ENCODE measurements at places on chromosomes 7 and 10.

- DNase-seq: no peak
These were observed 182.6 kb downstream of the REEP3 start for GRCh38 chr10:63703740-63704345.

GRCh38 chr10:8577686-8578085, 523.2 kb downstream of the GATA3 start:
- DNase-seq: no peak

DNA sequence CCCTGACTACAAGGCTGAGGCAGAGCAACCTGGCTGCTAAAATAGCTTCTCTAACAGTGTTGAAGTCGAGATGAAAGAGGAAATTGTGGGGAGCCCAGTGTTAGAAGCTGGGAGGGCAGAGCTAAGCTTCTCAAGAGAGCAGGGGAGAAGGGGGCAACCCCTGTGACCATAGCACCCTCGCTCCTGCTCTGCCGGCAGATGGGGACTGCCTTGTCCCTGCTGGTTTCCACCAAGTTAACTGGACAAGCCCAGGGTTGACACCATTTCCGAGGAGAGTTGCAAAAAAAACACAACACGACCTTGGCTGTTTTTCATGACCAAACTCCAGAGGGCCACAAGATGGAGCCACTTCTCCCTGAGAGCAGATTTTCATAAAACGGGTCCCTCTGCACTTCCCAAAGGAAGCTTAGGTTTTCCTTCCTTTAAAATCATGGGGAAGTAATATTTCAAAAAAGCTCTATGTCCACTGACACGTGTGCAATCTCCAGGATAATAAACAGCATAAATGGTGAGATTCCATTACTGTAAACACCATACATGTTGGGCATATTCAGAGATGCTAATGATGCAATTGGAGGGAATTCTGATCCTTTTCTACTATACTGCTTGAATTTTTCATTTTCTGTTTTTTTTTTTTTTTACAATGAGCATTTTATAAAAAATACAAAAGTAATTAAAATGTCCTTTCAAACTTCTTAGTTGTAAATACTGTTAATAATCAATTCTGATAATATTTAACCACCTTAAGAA, 140.4 kb downstream of the PIP4K2A start:
- no peak for DNase-seq

GRCh38 chr7:1141651-1142050, 18.3 kb downstream of the ZFAND2A start:
- no peak for DNase-seq

- DNase-seq: no peak
These were observed 178.1 kb downstream of the PTEN start for GRCh38 chr10:88041243-88042159.

GRCh38 chr10:22643116-22643515, 71.3 kb downstream of the PIP4K2A start:
- no peak for DNase-seq

GRCh38 chr7:82335001-82335400, 108.6 kb downstream of the CACNA2D1 start:
- no peak for DNase-seq

- DNase-seq: no peak
These were observed 115.9 kb downstream of the TCERG1L start for GRCh38 chr10:131195558-131196159.

GRCh38 chr7:117241088-117241487, 81.8 kb downstream of the WNT2 start:
- DNase-seq: no peak

- no peak for DNase-seq
These were observed 7.7 kb upstream of the NT5C3A start for GRCh38 chr7:33070277-33070676.

- no peak for DNase-seq
These were observed 21.9 kb downstream of the ADCY1 start for GRCh38 chr7:45595809-45596664.

DNA sequence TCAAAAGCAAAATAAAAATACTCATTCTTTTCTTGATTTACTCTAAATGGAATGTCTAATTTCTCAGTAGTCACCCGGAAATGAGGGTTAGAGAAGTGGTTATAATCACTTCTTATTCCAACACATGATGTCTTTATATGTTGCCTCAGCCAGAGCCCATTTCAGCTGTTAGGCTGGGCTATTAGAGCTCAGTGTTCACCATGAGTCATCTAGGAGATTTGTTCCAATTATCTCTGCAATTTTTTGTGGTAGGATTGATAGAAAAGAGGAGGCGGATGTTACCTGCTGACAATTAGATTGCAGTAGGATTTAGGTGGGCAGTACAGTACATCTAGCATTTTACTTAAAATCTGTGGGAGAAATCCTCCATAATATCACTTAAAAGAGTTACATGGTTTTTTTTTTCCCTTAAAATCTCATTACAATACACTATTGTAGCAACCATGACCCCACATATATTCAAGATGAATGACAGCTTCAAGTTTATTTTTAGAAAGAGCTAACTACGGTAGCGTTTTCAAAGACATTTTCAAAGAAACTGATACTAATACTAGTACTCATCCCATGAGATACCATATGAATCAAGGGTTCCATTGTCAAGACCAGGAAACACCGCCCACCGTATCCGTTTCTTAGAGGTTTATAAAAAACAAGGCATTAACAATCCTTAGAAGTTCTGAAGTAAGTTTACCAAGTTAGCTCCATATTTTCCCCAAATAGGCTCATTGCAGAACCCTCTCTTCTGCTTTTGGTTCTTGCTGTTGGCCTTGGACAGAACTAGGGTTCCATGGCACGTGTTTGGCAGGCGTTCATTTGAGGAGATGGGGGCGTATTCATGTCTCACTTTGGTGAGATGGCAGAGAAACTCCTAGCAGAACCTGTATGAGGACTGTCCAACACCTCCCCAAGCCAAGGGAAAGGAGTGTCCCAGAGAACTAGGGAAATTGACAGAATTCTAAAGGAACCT, 10.4 kb downstream of the CPA2 start:
- peak; percentile 34 for DNase-seq

DNA sequence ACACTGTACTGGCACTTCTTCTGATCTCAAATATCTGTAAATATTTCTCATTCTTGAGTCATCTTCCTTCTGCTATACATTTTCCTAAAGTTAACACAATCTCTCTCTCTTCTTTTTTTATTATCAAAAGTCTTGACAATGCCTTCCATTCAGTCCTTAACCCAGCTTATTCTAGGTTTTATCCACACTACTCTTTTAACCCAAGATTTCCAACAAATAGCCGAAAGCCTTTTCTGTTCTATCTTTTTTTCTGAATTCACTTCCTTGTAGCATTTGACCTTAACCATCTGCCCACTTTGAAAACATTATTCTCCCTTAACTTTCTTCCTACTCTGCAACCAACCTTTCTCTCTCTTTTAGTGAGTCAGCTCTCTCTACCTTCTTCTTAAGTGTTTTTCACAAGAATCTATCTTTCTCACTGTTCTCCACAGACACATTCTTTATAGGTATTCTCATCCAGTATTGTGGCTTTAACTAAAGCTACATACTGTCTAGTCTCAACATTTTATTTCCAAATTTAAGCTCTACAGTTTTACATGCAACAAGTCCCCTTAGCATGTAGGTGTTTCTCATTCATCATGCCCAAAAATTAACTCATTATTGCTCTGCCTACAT, 915.6 kb downstream of the KCNMA1 start:
- DNase-seq: no peak

GRCh38 chr10:26952094-26952493, 91.3 kb upstream of the ABI1 start:
- no peak for DNase-seq

DNA sequence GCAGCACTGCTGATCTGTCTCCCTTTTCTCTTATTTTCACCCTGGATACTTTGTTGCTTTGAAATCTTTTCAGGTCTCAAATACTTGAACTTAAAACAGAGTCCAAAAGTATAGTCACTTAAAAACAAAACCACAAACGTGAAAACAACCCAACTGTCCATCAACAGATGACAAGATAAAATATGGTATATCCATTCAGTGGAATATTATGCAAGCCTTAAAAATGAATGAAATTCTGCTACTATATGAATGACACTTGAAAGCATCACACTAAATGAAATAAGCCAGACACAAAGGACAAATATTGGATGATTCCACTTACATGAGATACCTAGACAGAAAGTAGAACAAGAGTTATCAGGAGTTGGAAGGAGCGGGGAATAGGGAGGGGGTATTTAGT, 44.7 kb upstream of the EFCAB10 start:
- DNase-seq: no peak

DNA sequence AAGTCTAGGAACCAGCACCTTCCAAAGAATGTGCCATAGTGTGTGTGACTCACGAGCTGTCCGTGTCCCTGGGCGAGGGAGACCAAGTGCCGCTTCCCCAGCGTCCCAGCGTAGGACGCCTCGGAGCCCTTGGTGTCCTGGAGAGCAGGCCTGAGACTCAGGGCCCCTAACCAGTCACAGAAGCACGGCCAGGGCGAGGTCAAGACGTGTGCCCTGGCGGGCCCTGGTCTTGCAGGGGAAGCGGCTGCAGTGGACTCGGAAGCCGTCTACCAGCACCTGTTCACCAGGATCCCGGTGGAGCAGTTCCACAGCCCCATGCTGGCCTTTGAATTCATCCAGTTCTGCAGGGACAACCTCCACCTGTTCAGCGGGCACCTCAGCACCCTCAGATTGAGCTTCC, 10.6 kb downstream of the AP5Z1 start:
- DNase-seq: no peak

DNA sequence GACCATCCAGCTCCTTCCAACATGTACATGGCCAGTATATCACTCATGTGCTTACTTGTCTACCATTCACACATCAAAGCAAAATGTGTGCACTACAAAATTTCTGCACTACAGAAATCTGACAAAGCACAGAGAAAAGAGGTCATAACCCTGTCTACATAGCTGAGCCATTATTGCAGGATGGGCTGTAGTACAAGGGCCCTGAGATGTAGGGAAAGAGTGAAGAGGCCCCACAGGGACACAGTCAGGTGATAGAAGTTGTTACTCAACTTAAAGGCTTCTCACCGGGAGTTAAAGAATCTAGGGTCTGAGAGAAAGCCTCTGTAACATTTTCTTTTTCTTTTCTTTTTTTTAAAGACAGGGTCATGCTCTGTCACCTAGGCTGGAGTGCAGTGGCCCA, 17.5 kb downstream of the AVPI1 start:
- no peak for DNase-seq

Measured in GM04503 (cell line).